H9 (cell line): ENCODE measurements at places on chromosomes 7 and 10.

- DNase-seq = peak; percentile 41
- no peak overlapping the region for H3K27ac ChIP-seq
- H3K4me3 ChIP-seq = no peak overlapping the region
- H3K27me3 ChIP-seq = no peaks in the 10 kb centered on the region
These were observed 98.6 kb downstream of the MYOF start for GRCh38 chr10:93383562-93383981.

GRCh38 chr10:662686-663465 is 26.6 kb downstream of the DIP2C start:
- no peak for DNase-seq
- no peak overlapping the region for H3K4me3 ChIP-seq
- H3K27me3 ChIP-seq = no peaks in the 10 kb centered on the region
- peaks cover 6% of the 10 kb centered on the region; the same call in 1 of the 2 replicates for H3K4me1 ChIP-seq
- H3K27ac ChIP-seq = no peak overlapping the region

DNA sequence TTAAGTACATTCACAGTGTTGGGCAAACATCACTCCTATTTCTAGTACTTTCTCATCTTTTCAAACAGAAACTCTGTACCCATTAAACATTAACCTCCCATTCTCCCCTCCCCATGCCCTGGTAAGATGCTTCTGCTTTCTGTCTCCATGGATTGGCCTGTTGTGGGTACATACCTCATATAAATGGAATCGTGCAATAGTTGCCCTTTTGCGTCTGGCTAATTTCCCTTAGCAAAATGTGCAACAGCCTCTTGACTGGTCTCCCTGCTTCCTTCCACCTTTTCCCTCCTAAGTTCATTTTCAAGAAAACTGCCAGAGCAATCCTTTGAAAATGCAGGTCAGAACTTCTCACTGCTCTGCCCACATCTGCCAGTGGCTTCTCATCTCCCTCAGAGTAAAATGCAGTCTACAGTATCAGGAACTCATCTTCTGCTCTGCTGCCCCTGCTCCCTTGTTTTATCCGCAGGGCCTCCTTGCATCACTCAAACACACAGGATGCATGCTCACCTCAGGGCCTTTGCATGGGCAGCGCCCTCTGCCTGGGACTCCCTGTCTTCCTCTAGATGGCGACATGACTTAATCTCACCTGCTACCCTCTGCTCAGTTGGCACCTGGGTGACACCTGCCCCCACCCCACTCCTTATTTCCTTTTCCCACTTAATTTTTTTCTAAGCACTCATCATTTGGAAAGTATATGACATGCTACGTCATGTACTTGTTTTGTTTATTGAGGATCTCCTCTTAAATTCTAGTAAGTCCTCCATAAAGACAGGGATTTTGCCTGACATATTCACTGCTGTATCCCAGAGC is 44.3 kb upstream of the ECHDC3 start:
- H3K27me3 ChIP-seq = no peaks in the 10 kb centered on the region
- DNase-seq = no peak
- no peaks in the 10 kb centered on the region for H3K4me1 ChIP-seq
- H3K4me3 ChIP-seq = no peak overlapping the region
- no peaks in the 10 kb centered on the region for H3K36me3 ChIP-seq

GRCh38 chr10:49550563-49550962 is 11.6 kb upstream of the ERCC6 start:
- no peak overlapping the region for H3K27ac ChIP-seq
- peaks cover 3% of the 10 kb centered on the region for H3K36me3 ChIP-seq
- no peaks in the 10 kb centered on the region for H3K27me3 ChIP-seq
- H3K4me1 ChIP-seq = no peaks in the 10 kb centered on the region; the same call in 1 of the 2 replicates
- peak; percentile 47 for DNase-seq

DNA sequence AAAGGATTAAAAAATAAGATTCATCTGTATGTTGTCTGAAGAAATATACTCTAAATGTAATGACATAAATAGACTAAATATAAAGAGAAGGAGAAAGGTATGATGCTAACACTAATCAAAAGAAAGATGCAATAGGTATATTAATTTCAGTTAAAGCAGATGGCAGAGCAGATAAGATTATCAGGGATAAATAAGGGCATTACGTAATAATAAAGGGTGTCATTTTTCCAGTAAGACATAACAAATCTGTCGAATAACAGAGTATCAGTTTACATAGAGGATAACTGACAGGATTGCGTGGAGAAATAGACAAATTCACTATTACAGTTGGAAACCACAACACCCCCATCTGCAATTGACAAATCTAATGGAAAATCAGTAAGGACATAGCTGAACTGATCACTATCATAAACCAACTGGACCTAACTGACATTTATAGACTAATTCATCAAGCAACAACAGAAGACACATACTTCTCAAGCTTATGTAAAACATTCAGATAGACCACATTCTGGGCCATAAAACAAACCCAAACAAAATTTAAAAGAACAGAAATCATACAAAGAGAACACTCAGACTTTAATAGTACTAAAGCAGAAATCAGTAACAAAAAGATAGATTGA is 384.1 kb upstream of the COBL start:
- H3K4me1 ChIP-seq = no peaks in the 10 kb centered on the region
- H3K36me3 ChIP-seq = no peaks in the 10 kb centered on the region

GRCh38 chr10:128851726-128852125 is 615.3 kb upstream of the MGMT start:
- no peak overlapping the region for H3K27ac ChIP-seq

- no peaks in the 10 kb centered on the region for H3K4me1 ChIP-seq
- no peaks in the 10 kb centered on the region for H3K36me3 ChIP-seq
- no peak overlapping the region for H3K4me3 ChIP-seq
- H3K27ac ChIP-seq = no peak overlapping the region
- DNase-seq = no peak
- H3K27me3 ChIP-seq = no peaks in the 10 kb centered on the region
These were observed 141.2 kb upstream of the KIF5B start for GRCh38 chr10:32197423-32197822.

GRCh38 chr7:48192996-48193395 is 21.7 kb downstream of the ABCA13 start:
- no peak for DNase-seq
- no peaks in the 10 kb centered on the region for H3K4me1 ChIP-seq
- no peak overlapping the region for H3K27ac ChIP-seq
- H3K27me3 ChIP-seq = no peaks in the 10 kb centered on the region
- H3K4me3 ChIP-seq = no peak overlapping the region

DNA sequence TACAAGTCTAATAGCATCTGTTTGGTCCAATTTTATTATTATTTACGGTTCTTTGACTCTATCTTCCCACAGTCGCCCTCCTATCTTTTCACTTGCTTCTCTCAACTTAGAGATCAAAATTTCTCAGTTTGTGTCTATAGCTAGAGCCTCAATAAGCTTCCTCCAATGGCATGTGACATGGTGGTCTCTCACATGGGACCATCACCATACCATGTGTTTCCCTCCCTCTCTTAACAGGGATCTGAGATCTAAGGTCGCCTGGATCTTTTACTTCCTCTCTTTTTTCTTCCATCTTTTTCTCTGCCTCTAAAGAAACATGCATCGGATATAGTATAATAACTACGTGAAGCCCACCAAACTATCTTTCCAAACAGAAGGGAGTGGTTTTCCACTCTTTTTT is 1.8 kb downstream of the PKD2L1 start:
- no peak overlapping the region for H3K27ac ChIP-seq
- no peak for DNase-seq
- H3K4me1 ChIP-seq = no peaks in the 10 kb centered on the region
- H3K4me3 ChIP-seq = no peak overlapping the region

- H3K4me1 ChIP-seq = no peaks in the 10 kb centered on the region
- DNase-seq = no peak
- H3K27ac ChIP-seq = no peak overlapping the region
- no peak overlapping the region for H3K4me3 ChIP-seq
These were observed 962.8 kb downstream of the DNAJB9 start for GRCh38 chr7:109532262-109532992.

DNA sequence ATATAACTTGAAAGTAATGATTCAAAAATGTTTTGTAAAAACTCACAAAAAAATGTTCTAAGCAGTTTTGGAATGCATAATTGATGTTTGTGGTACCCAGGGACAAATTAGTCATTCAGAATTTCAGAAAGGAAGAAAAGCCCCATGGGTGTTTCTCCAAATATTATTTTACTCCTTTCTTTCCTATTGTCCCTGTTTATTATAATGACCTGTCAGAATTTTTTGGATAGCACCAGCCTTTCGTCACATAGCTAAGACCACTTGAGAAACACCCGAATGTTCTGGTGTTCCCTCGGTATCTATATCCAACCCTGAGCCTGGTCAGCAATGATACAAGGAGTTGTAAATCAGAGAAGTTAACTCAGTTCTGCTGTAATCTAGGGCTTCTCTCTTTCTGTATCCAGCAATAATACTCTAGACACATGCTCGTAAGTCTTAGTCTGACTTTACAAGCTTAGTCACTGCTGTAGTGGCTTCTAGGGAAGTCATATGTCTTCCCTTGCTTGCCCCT is 64.8 kb upstream of the MEOX2 start:
- H3K4me3 ChIP-seq = no peak overlapping the region
- no peaks in the 10 kb centered on the region for H3K36me3 ChIP-seq
- DNase-seq = no peak

DNA sequence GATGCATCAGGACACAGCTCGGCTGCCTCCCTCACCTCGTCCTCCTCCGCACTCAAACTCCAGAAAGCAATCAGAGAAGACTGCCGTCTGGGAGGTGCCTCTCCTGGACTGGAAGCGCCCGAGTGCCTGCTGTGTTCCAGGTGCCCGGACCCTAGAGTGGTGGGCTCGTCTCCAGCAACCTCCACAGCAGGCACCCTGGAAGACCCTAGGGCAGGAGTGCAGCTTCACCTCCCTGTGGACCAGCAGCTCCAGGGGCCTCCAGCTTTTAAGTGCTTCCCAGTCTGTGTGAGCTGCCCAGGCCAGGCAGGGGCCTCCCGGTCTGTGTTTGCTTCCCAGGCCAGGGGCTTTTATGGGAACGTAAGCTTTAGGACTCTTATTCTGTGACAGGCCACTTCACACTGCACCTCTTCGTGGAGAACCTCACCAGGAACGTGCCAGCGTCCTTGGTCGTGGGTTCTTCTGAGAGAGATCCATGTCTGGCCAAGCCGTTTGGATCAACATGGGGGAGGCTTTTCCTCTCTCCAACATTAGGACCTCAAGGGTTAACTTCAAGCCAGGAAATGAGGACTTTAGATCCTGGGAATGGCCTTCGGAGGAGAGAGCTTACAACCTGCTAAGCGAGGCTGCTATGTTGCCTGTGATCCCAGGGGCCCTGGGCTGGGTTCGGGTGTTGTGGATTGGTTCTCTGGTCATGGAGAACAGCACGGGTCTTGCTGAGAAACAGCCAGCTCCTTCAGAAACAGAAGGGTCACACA is 5.9 kb upstream of the PWWP2B start:
- H3K4me3 ChIP-seq = no peak overlapping the region
- H3K27ac ChIP-seq = no peak overlapping the region
- no peaks in the 10 kb centered on the region for H3K27me3 ChIP-seq
- no peaks in the 10 kb centered on the region; the same call in 1 of the 2 replicates for H3K4me1 ChIP-seq

GRCh38 chr10:3068201-3068967 is 1.0 kb downstream of the PFKP start:
- no peak overlapping the region for H3K27ac ChIP-seq
- no peaks in the 10 kb centered on the region for H3K27me3 ChIP-seq
- H3K4me1 ChIP-seq = no peaks in the 10 kb centered on the region
- H3K4me3 ChIP-seq = peak overlapping the region; percentile 88
- H3K36me3 ChIP-seq = peaks cover 33% of the 10 kb centered on the region
